ENCODE measurements at places on chromosomes 1 and 21. TPM values are rescaled to one million over a fixed set of nuclear protein-coding genes. Genes with fewer than 3 reads are reported as not detected.

DTL gene
- 22.8 TPM for total RNA-seq

FCRL5 gene
- total RNA-seq = not detected

DNA sequence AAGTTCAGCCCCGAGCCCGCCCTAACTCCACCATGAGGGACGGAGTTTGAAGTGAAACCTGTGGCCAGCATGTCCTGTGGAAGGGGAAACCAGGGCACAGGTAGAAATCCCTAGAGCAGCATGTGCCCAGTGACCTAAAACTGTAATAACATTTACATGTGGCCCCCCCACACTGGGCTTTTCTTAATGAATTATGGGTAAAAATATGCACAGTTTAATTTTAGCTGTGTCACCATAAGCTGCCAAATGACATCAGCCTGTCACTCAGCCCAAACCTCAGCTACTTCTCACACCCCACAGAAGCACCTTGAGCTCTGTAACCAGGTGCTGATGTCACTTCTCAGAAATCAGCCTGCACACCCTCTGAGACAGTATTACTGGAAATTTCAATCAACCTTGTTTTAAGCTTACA, 50.0 kb upstream of the SLC19A1 start:
- no peak overlapping the region for H3K27ac ChIP-seq
- DNase-seq = no peak
- H3K4me3 ChIP-seq = no peak overlapping the region
- no peaks in the 10 kb centered on the region for H3K4me1 ChIP-seq
- H3K36me3 ChIP-seq = no peaks in the 10 kb centered on the region

DNA sequence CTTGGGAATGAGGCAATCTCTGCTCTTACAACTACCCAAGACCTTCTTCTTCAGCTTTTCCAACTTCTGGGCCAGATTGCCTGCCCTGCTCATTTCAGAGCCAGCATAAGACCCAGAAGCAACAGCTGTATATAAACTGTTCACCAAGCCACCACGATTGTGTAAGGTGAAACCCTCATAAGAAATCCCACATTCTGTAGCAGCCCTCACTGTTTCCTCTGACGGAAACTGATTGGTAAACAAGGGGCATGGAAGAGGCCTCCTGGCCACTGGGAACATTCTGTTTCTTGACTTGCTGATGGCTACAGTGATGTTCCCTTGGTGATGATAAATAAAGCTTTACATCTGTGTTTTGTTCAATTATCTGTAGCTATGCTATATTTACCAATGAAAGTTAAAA, 39.7 kb upstream of the EXO1 start:
- no peaks in the 10 kb centered on the region for H3K36me3 ChIP-seq
- H3K4me3 ChIP-seq = no peak overlapping the region
- no peak for DNase-seq
- peaks cover 7% of the 10 kb centered on the region for H3K27me3 ChIP-seq
